ENCODE measurements at places on chromosomes 12 and 14.
A peak's percentile ranks its signal among the peaks of the same experiment; 100 is the strongest.

DNA sequence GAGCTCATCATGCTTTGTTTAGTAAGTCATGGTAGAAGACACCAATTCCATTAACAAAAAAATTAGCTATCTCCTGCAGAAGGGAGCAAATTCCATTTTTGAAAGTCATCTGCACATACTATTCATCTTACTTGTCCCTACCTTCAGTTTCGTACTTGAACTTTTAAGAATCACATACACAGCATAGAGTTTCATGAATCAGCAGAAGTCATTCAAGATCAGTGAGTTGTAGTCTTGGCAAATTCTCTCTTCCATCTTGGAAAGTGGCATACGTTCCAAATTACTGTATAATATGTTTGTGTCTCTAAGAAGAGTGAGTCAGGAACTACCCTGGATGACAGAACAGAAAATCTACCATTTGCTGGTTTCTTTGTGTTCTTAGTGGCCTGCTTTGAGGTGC lies 14.1 kb downstream of the VRK1 start:
- DNase-seq: no peak

DNA sequence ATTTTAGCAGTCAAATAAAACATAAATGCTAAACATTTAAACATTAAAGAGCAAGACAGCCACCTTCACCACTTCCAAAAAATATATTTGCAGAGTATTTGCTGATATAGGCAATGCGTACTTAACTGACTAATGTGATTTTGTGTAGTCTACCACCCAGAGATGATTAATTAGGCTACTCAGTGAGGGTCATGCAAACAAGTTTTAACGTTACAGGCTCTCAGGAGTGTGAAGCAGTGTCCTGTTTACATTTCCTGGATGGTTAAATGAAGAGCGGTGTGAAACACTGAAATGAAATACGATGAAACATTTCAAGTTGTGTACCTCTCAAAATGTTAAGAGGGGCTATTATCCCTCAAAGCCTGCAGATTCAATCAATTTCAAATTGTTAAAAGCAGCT lies 165.8 kb upstream of the LRIG3 start:
- no peak for DNase-seq

GRCh38 chr12:96189781-96190180 lies 4.4 kb upstream of the ELK3 start:
- DNase-seq: no peak

GRCh38 chr12:6779708-6780432 lies 7.5 kb downstream of the LAG3 start:
- no peak for DNase-seq

DNA sequence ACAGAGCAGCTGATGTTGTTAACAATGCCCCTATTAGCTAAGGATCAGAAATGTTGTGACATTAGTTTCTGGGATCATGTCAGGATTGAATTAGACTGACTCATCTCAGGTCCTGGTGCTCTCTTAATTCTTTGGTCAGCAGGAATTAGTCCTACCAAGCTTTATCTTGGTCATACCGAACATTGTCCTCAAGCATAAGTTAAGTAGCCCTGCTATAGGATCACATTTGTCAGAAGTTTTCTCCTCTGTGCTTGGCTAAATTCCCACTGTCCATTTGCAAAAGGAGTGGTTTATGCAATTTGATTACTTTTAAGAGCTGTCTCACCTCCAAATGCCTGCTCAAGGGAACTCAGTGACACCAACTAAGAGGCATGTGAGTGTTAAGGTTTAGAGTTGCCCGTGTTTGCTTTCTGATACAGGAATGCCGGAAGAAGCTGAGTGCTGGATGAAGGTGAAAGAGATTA lies 48.4 kb upstream of the IFNG-AS1 start:
- no peak for DNase-seq

GRCh38 chr12:48956279-48957140 lies 777 bp downstream of the ARF3 start:
- DNase-seq: peak; percentile 58

GRCh38 chr12:89156862-89157262 lies 195.4 kb downstream of the DUSP6 start:
- no peak for DNase-seq

GRCh38 chr12:53543539-53543938 lies 36.3 kb upstream of the NPFF start:
- peak; percentile 67 for DNase-seq

- no peak for DNase-seq
These were observed 331.2 kb upstream of the SFSWAP start for GRCh38 chr12:131379738-131380137.

DNA sequence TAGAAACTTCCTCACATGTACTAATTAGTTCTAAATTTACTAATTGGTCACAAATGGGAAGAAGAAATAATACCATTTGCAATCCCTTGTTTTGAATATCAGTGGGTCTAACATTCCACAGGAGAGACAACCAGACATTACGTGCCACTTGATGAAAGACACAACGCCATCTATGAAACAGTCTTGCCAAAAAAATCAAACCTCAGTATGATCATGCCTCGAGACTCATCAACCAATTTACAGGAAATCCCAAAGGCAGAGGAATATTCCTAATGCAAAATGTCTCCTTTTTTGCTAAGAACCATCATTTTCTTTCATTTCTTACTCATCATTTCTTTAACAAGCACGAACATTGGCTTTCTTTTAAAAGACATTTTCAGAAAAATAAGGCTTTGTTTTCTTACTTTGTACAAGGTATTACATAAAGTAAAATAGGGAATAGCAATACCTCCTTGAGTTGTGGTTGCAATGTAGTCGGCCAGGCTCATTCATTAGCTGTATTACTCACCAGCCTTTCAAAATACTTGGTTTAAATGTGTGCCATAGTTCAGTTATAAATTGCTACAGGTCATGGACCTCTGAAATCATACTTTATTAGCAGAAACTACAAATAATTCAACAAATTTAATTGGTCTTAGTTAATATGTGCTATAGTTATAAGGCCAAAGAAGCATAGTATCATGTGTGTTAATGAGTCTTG lies 436.2 kb upstream of the FLRT2 start:
- DNase-seq: no peak

- DNase-seq: no peak
These were observed 155.5 kb downstream of the ZFP36L1 start for GRCh38 chr14:68637106-68638021.

- DNase-seq: peak; percentile 66
These were observed 47.9 kb downstream of the PPP1R12A start for GRCh38 chr12:79886917-79887519.

- no peak for DNase-seq
These were observed 42.2 kb downstream of the TAOK3 start for GRCh38 chr12:118330421-118331018.

GRCh38 chr14:68941820-68942219 lies 37.3 kb downstream of the ACTN1 start:
- no peak for DNase-seq

DNA sequence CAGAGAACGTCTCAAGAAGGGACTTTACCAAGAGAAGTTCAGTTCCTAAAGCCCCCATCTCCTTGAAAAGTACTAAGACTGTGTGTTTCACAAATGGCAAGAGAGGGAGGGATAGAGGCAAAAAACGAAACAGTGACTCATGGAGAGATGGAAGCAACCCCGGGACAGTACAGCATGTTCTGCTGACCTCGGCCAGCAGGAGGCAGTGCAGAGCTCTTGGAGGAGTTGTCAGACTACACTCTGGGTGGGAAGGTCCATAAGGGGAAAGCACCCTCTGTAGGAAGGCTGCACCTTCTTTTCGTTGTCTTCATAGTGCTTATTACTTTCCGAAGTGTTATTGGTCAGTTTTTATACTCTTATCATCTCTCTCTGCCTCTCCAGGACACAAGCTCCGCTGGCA lies 525.2 kb upstream of the CCDC196 start:
- DNase-seq: peak; percentile 71

- DNase-seq: no peak
These were observed 75.0 kb downstream of the BICD1 start for GRCh38 chr12:32181498-32182175.
